Stimulated activated naive CD4-positive, alpha-beta T cell (primary cell): ENCODE measurements at places on chromosomes 12 and 14.

GRCh38 chr14:55301437-55302121, 30.4 kb downstream of the FBXO34 start:
- DNase-seq: no peak

DNA sequence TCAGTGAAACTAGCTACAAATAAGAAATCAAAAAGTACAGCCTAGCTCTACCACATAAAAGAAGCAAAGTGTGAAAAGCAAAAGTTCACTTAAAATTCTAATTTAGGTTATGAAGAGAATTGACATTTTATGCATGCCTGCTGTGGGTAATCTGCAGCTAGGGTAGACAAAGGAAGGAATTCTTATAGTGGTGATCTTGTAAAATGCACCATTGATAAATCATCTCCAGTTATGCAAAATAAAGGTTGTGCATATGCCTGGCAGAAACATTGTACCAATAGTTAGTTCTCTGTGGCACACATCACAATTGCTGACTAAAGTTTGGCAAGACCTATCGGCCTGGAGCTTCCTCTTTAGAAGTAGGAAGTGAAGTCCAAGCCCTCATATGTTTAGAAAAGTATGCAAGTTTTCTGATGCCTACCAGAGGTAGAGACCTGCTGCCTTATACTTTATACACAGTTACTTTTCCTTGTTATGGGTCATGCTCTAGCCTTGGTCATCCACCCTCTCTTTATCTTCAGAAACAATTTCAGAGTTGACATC, 78.3 kb downstream of the TSHR start:
- no peak for DNase-seq

- no peak for DNase-seq
Measured at GRCh38 chr12:43158126-43158525, 393.9 kb downstream of the ADAMTS20 start.

DNA sequence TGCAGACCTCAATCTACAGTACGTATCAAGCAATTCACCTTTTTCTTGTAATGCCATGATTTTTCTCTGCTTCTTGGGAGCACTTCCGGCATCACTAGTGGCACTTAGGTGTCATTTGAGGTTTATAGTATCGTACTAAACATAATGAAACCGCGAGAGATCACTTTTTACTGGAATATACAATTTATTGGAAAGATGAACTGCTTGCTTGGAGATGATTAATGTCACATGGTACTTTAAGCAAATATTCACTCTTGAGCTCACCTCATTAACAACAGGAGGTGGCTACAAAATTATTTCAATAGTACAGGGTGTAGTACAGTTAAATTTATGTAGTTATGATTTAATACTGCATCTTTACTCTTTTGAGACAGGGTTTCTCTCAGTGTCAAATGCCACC, 11.5 kb downstream of the FUT8 start:
- DNase-seq: no peak

DNA sequence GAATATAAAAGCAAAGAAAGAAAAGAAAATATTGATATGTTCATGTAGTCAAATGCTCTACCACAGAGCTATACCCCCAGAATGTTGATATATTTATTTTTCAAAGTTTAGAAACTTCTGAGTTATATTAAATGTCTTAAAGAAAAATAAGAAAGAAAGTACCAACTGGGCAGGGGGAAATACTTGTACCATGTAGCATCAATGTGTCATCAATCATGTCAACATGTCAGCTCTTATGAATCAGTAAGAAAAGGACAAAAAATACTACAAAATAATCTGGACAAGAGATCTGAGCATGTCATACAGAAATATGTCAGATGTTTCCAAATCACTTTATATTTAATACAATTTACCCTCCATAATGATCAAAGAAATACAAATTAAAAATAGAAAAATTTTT, 595.1 kb upstream of the ATP2B1 start:
- DNase-seq: no peak

DNA sequence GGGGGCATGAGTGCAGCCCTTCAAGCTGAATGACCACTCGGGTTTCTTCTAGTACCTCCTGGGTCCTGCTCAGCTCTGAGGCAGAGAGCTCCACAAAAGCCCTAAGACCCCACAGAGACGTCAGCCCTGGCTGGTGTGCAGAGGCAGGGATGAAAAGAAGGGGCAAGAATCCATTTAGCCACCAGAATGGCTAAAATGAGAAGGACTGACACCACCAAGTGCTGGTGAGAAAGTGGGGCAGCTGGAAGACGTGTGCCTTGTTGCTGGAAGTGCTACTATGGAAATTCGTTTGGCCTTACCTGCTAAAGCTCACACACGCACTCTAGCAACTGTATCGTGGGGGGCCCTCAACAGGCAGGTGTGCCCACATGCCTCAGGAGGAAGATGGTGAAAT, 26.7 kb downstream of the RILPL1 start:
- DNase-seq: no peak

GRCh38 chr14:101763941-101764709, 2.6 kb downstream of the PPP2R5C start:
- no peak for DNase-seq

DNA sequence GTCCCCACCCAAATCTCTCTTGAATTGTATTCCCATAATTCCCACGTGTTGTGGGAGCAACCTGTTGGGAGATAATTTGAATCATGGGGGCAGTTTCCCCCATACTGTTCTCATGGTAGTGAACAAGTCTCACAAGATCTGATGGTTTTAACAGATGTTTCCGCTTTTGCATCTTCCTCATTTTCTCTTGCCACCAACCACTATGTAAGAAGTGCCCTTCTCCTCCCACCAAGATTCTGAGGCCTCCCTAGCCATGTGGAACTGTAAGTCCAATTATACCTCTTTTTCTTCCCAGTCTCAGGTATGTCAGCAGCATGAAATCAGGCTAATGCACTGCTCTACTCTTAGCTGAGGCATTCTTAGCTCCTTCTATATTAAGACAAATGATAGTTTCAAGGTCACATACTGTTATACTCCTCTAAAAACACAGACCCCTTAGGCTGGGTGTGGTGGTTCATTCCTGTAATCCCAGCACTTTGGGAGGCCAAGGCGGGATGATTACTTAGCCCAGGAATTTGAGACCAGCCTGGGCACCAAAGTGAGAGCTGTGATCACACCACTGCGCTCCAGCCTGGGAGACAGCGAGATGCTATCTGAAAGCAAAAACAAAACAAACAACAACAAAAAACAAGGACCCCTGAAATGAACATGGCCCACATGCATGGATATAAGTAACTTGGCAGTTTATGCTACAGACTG, 3.6 kb downstream of the SCAF11 start:
- no peak for DNase-seq

DNA sequence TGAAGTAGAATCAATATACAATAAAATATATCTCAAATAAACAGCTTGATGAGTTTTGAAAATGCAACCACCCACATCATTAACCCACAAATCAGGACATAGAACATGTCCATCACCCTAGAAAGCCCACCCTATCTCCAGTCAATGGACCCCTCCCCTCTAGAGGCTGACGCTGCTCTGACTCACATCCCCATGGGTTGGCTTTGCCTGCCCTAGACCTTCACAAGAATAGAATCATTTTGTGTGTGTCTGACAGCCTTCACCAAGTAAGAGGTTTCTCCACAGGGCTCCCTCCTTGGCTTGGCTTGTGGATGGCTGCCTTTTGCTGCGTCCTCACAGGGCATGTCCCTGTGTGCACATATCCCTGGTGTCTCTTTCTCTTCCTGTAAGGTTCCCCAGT, 250.2 kb upstream of the RTL1 start:
- no peak for DNase-seq

DNA sequence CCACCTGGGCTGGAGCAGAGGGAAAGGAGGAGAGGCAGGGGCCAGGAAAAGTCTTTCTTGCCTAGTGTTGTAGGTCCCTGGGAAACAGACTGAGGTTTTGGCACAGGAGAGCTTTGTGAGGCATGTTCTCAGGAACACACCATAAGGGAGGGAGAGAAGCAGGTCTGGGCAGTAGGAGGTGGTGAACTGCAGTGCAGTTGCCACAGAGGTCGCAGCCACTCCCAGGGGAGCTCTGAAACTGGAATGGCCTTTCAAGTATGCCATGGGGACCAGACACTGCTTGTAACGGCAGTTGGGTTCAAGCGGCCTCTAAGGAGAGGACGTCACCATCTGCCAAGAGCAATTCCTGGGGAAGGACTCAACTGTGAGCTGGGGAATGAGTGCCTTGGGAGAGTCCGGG, 35.4 kb upstream of the NKX2-8 start:
- no peak for DNase-seq

GRCh38 chr14:70893858-70894291, 13.4 kb upstream of the PCNX1 start:
- no peak for DNase-seq

GRCh38 chr12:128864516-128865186, 11.4 kb downstream of the GLT1D1 start:
- DNase-seq: no peak

- no peak for DNase-seq
Measured at GRCh38 chr14:57085801-57086200, 182.9 kb downstream of the EXOC5 start.

DNA sequence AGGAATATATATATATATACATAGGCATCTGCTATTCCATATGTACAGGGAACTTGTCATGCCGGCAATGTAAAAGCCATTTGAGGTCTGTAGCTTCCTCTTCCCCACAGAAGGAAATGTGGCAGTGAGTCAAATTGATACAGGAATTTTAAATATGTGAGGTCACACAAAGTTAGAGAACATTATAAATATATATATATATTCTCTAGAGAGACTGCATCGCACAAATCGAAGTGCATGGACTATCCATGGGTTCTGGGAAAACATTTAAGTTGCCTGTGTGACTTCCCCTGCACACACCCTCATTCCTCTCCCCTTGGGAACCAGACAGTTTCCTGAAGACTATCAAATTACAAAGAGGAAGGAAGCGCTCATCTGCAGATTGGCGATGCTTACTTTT, 100.9 kb upstream of the CCDC91 start:
- DNase-seq: no peak

DNA sequence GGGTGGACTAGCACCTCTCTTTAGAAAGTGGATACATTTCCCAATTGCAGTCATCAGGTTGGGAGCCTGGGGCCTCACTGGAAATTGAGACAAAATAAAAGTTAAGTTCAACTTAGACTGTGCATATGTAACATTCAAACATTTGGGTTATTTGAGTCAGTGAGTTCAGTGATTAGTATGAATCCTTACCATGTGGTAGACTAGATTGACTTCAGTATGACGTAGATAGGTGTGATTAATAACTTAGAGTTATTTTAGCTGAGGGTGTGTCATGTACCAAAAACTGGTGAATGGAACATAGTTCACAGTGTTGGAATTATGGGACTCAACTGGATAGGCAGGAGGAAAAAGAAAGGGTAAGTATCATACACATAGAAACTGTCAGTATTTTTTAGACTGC, 8.0 kb upstream of the SSTR1 start:
- DNase-seq: no peak

GRCh38 chr12:107684990-107685359, 624 bp upstream of the PWP1 start:
- DNase-seq: no peak
